NCI-H1417 treated with DMSO at 0.1 percent for 48 hours (cell line): ENCODE measurements at places on chromosomes 2 and 18.

- no peak for DNase-seq
Observed at GRCh38 chr2:98654699-98655495, 46.5 kb downstream of the UNC50 start.

DNA sequence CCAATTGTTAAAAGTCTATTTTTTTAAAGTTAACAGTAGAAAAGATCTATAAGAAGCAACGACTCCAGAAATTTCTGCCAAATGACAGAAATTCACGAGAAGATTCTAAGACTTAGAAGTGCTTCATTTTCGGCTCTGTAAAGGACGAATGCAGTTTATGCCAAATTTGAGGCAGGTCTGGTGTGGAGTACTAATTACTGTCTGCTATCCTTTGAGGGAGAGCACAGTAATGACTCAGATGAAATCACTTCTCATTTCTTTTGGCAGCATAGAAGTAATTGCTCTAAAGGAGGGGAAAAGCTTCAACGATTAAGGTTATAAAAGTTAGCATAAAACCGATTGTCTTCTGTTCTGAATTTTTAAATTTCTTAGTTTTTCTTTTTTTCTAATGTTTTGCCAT is 11.4 kb downstream of the G6PC2 start:
- DNase-seq, result no peak

DNA sequence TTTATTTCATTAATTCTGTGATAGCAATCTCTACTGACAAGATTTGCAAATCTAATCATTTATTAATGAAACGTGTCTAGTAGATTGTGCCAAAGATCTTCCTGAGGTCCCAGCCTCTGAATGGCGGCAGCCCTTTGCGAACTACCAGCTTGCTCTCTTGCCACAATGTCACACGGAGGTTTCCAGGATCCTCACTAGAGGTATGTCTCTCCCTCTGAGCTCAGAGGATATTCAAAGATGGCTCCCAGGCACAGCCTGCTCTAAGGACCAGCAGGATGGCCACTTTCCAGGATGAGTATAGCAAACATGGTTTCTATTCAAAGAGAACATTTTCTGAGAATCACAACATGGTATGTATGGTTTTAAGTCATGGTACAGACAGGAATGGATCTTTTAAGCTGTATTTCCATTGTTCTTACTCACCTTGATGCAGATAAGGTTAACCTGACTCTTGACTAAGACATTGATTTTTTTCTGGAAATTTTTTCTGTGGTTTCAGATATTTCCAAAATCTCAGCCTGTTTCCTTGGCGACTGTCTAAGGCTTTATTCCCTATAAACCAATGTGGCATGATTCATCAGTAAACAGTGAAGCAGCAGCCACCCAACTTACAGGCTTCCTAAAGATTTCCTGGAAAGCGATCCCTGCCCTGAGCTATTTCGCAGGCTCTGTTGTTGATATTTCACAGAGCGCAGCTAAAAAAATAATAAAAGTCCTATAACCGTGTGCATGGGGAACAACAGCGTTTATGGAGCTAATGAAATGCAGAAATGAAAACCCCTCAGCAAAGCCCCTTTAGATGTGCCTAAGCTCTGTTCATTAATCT is 54.1 kb upstream of the KLF7 start:
- no peak for DNase-seq

DNA sequence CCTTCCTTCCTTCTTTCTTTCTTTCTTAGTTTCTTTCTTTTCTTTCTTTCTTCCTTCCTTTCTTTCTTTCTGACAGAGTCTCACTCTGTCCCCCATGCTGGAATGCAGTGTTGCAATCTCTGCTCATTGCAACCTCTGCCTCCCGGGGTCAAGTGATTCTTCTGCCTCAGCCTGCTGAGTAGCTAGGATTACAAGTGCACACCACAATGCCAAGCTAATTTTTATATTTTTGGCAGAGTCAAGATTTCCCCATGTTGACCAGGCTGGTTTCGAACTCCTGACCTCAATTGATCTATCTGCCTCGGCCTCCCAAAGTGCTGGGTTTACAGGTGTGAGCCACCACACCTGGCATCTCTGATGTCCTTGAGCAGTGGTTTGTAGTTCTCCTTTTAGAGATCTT is 48.5 kb downstream of the IL1R2 start:
- no peak for DNase-seq

DNA sequence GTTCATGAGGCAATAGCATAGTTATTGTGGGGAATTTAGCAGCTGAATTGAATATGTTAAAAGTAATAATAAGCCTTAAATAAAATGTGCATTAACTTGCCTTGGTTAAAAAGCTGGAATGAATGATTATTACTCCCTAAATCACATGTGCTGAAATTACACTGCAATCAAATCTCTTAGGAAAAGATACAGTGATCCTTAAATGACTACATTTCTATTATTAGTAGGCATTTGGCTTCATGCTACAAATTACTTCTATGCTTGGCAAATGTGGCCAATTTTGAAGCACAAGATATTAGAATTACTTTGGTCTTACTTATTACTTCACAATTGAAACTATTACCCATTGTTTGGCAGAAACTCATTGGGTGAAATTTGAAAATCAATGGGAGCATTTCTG is 5.4 kb downstream of the RND3 start:
- DNase-seq, result no peak

DNA sequence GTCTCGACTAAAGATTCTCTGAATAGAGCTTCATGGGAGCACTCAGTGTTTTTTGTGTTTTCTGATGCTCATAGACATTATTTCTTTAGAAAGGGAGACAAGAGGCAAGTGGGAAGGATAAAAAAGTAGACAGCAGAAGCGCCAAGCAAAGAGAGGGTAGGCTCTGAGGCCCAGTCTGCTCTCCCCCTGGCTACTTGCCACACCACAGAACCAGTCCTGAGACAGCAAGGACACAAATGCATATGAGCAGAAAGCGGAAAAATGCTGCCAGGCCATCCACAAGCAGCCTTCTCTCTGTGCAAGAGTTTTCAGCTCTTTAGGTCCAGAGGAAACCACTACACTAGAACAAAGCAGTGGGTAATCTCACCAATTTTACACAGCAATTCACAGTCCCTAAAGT is 285.4 kb downstream of the ZNF521 start:
- no peak for DNase-seq

GRCh38 chr2:100404411-100404810 is 13.1 kb downstream of the CHST10 start:
- DNase-seq, result no peak

- no peak for DNase-seq
Observed at GRCh38 chr18:60649107-60649506, 276.5 kb upstream of the MC4R start.

- no peak for DNase-seq
Observed at GRCh38 chr2:16260041-16260830, 319.9 kb downstream of the MYCN start.

- DNase-seq, result no peak
Observed at GRCh38 chr2:232477751-232478510, 9.7 kb downstream of the ECEL1 start.

- no peak for DNase-seq
Observed at GRCh38 chr2:165563468-165564225, 94.1 kb downstream of the CSRNP3 start.

DNA sequence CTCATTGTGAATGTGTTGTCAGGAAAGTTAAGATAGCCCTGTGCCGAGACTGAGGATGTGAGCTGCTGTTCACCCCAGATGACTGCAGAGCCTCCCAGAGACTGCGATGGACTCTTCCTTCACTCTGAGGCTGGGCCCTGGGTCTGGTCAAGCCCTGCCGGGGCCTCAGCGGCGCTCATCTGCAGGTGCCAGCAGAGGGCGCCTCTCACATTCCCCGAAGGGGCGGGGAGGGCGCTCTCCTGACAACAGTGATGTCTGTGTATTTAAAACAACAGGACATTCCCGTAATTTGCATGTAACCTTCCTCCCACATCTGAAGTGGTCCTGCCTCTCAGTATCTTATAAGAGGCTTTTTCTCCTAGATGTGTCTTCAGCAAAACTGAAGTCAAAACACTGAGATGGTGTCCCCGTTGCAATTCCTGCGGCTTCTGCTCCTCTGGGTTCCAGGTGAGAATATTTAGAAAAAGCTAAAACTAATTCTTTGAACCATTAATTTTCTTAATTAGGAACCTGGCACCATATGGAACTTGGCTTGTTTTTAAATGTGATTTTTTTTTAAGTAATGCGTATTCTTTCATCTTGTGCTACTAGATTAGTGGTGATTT is 1377.9 kb downstream of the RPIA start:
- no peak for DNase-seq

- no peak for DNase-seq
Observed at GRCh38 chr2:99888617-99889016, 253.8 kb downstream of the AFF3 start.
